ENCODE measurements at places on chromosomes 1 and 21.

GRCh38 chr1:90384193-90384592 lies 332.9 kb downstream of the BARHL2 start:
- no peak overlapping the region for H3K27ac ChIP-seq
- no peak overlapping the region for H3K4me3 ChIP-seq
- no peaks in the 10 kb centered on the region for H3K4me1 ChIP-seq
- DNase-seq = no peak

DNA sequence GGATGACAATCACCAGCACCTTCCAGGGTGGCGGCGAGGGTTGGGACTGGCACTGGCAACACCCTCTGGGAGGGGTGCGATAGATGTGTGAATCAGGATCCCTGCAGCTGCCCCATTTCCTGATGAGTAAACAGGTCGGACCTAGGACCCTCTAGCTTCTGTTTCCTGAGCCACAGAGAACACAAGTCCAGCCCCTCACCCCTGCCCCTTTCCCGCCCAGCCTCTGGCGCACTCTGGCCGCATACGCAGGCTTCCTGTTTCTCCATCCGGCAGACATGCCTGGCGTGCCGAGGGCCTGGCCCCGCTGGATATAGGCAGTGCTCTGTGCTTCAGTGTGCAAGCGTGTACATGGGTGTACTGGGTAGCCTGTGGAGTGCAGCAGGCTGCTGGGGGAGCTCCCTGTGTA lies 4.6 kb downstream of the PEAR1 start:
- no peaks in the 10 kb centered on the region for H3K36me3 ChIP-seq
- peaks cover 7% of the 10 kb centered on the region for H3K27me3 ChIP-seq
- H3K4me3 ChIP-seq = no peak overlapping the region
- no peak overlapping the region for H3K27ac ChIP-seq
- peaks cover 24% of the 10 kb centered on the region for H3K4me1 ChIP-seq

GRCh38 chr1:110485725-110486124 lies 33.2 kb downstream of the KCNA10 start:
- H3K4me3 ChIP-seq = no peak overlapping the region
- H3K27ac ChIP-seq = no peak overlapping the region
- no peaks in the 10 kb centered on the region for H3K27me3 ChIP-seq
- H3K36me3 ChIP-seq = no peaks in the 10 kb centered on the region
- DNase-seq = no peak
- H3K4me1 ChIP-seq = peaks cover 6% of the 10 kb centered on the region

- H3K4me3 ChIP-seq = no peak overlapping the region
- H3K27me3 ChIP-seq = no peaks in the 10 kb centered on the region
- no peaks in the 10 kb centered on the region for H3K4me1 ChIP-seq
- DNase-seq = no peak
- H3K36me3 ChIP-seq = no peaks in the 10 kb centered on the region
These were observed 117.2 kb downstream of the CNIH3 start for GRCh38 chr1:224733027-224733911.

GRCh38 chr1:186213225-186213607 lies 161.8 kb downstream of the TPR start:
- H3K27ac ChIP-seq = no peak overlapping the region
- no peaks in the 10 kb centered on the region for H3K27me3 ChIP-seq
- H3K4me1 ChIP-seq = no peaks in the 10 kb centered on the region
- no peaks in the 10 kb centered on the region for H3K36me3 ChIP-seq

- DNase-seq = peak; percentile 35
- no peaks in the 10 kb centered on the region for H3K27me3 ChIP-seq
- no peaks in the 10 kb centered on the region for H3K4me1 ChIP-seq
These were observed 21.1 kb downstream of the CLDN8 start for GRCh38 chr21:30194701-30195299.

DNA sequence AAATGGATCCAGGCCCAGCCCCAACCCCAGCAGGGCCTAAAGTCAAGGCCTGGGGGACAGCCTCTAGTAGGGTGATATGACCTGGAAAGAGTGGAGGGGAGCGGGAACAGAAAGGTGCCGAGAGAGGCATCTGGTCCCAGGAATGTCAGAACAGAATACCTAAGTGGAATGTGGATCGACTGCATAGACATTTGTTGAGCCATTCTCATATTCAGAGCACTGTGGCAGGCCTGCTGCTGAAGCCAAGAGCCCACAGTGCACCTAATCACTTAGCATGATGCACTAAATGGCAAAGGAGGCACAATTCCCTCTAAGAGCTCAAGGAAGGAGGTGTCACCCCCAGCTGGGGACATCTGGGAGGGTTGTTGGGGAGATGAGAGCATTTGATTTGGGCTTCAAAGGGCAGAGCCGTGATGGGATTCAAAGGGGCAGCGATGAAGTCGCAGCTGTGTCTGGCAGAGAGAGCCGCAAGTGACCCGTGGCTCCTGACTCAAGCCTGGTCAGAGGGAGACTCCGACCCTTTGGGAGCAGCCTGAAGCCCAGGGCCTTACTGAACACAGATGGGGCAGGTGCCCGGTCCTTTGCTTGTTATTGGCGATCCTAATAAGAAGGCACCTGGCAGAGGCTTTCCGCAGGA lies 8.6 kb upstream of the PKP1 start:
- H3K36me3 ChIP-seq = no peaks in the 10 kb centered on the region
- no peak overlapping the region for H3K27ac ChIP-seq
- H3K4me1 ChIP-seq = no peaks in the 10 kb centered on the region
- no peak for DNase-seq
- H3K27me3 ChIP-seq = peaks cover 23% of the 10 kb centered on the region

DNA sequence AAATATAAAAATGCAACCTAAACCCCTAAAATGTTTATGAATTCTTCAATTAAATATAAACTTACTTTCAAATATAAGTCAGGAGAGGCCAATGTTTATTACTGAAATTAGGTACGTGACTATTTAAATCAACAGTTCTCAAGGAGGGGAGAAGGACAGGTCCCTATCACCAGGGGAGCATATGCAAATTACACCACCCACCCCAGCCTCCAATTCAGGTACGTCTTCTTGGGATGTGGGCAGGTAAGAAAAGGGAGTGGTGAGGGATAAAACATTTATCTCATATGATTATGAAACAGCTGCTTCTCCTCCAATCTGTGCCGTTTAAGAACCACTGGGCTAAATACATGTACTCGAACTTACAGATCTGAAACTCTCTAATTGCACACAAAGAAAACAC lies 3.4 kb downstream of the COP1 start:
- no peak for DNase-seq
- no peaks in the 10 kb centered on the region for H3K27me3 ChIP-seq
- no peaks in the 10 kb centered on the region for H3K36me3 ChIP-seq
- peaks cover 5% of the 10 kb centered on the region for H3K4me1 ChIP-seq

DNA sequence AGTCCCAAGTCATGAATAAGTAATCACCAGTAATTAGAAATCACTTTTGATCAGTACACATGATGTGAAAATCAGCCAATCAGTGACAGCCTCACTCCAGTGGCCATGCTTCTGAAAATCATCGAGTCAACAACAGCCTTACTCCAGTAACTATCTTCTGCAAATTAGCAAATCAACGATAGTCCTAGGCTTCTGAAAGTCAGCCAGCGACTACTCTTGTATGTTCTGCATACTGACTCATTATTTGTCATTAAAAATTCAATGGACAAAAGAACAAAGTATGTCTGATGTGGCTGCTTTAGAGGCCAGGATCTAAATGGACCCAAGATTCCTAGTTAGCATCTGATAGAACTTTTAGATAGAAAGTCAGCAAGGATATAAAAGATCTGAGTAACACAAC lies 102.5 kb downstream of the GPR52 start:
- no peak overlapping the region for H3K4me3 ChIP-seq
- H3K27ac ChIP-seq = no peak overlapping the region
- DNase-seq = no peak
- no peaks in the 10 kb centered on the region for H3K4me1 ChIP-seq

DNA sequence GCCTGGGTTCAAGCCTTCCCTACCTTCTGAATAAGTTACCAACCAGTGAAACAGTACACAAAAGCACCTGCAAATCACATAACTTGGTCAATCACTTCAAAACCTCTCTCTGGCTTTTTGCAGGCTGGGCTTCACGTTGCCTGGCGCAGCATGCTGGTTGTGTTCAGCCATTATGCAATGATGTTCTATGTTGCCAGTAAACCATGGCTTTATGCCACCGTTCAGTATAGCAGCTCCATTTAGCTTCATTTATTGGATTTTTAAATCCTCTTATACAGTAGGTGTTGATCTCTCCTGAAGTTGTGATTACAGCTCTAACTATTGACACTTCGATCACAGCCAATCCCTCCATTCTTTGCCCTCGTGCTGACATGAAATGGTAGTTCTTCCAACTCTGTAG lies 233.6 kb upstream of the PTBP2 start:
- H3K27ac ChIP-seq = no peak overlapping the region
- no peak for DNase-seq
- peaks cover 11% of the 10 kb centered on the region for H3K4me1 ChIP-seq
- no peak overlapping the region for H3K4me3 ChIP-seq
- H3K36me3 ChIP-seq = no peaks in the 10 kb centered on the region

GRCh38 chr21:44929799-44930542 lies 9.3 kb upstream of the ITGB2 start:
- H3K27ac ChIP-seq = no peak overlapping the region
- H3K4me1 ChIP-seq = peaks cover 16% of the 10 kb centered on the region
- H3K4me3 ChIP-seq = no peak overlapping the region
- H3K27me3 ChIP-seq = peaks cover 87% of the 10 kb centered on the region
- no peaks in the 10 kb centered on the region for H3K36me3 ChIP-seq

- H3K4me3 ChIP-seq = no peak overlapping the region
- no peak overlapping the region for H3K27ac ChIP-seq
- no peaks in the 10 kb centered on the region for H3K4me1 ChIP-seq
These were observed 16.1 kb downstream of the PRR9 start for GRCh38 chr1:153233448-153233847.

DNA sequence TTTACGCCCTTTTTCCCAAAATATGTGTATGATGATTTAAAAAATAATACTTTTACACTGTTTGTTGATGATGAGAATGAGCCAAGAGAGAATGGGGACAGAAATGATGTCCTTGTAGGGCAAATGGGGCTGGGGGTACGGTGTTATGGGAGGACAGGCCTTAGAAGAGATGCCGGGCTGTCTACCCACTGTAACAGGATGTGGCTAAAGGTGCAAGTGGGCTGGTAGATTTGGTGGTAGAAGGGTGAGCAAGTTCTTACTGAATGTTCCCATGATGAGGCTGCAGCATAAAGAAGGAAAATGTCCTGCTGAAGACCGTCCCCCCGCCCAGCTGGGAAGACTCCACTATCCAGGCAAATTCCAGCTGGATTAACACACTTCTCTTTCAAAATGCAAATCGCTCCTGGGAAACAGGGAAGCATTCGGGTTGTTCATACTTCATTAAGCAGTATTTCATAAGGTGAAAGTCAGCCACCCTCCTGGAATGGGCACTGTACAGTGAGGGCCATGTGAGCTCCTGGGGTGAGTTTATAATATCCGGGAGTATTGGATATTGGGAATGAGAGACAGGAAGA lies 14.0 kb downstream of the GPA33 start:
- no peak for DNase-seq
- H3K4me3 ChIP-seq = no peak overlapping the region
- H3K36me3 ChIP-seq = no peaks in the 10 kb centered on the region
- no peaks in the 10 kb centered on the region for H3K27me3 ChIP-seq

DNA sequence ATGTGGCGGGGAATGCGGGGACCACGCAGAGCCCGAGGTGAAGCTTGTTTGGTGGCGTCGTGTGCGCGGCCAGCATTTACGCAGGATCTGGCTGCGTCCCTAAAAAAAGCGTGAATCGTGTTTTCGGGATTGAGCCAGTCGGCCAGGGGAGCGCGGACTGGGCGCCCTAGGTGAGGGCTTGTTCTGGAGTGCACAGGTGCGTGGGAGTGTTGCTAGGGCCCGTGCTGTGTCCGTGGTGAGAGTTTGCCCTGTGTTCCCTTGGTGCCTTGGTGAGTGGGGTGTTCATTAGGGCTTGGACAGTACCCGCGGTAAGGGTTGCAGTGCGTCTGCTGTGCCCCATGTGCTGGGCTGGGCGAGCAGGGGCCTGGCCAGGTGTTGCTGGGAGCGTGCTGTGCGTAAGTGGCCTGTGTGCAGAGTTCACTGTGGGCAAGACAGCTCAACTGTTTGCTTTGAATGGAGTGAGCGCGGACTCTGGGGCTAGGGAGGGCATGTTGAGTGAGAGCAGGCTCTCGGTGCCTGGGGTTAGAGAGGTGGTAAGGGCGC lies 673 bp downstream of the CD46 start:
- H3K27me3 ChIP-seq = no peaks in the 10 kb centered on the region
- DNase-seq = no peak
- H3K36me3 ChIP-seq = peaks cover 21% of the 10 kb centered on the region
- H3K4me1 ChIP-seq = peaks cover 6% of the 10 kb centered on the region
- H3K27ac ChIP-seq = peak overlapping the region; percentile 83

GRCh38 chr1:171357179-171357578 lies 43.2 kb downstream of the FMO4 start:
- no peaks in the 10 kb centered on the region for H3K4me1 ChIP-seq
- no peaks in the 10 kb centered on the region for H3K36me3 ChIP-seq
- H3K4me3 ChIP-seq = no peak overlapping the region
- DNase-seq = no peak

GRCh38 chr1:234481771-234482170 lies 2.8 kb upstream of the TARBP1 start:
- no peaks in the 10 kb centered on the region for H3K4me1 ChIP-seq
- no peaks in the 10 kb centered on the region for H3K36me3 ChIP-seq
- DNase-seq = no peak
- no peak overlapping the region for H3K4me3 ChIP-seq
- no peaks in the 10 kb centered on the region for H3K27me3 ChIP-seq

DNA sequence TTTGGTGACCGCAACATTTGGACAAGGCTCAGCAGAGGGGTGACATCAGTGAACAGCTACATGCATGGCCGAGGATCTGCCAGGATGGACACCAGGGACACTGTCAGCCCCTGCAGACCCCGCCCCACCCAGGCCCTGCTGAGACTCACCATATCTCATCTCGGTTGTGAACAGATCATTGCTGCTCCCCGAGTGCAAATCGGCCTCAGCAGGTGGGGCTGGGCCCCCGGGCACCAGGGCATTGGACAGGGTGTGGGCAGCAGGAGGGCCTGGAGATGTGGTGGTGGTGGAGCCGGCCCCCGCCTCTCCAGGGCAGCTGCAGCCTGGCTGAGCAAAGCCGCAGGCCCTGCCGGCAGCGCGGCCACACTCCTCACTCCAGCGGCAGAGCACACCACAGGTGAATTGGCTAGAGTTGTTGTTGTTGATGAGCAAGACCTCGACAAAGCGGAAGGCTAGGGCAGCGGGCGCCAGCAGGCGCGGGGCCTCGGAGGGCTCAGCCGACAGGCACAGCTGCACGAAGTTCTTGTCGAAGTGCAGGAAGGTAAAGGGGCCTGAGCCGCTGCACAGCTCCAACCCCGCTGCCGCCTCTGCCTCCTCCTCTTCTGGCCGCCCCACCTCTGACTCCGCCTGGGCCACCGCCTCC lies 8.2 kb downstream of the ADGRB2 start:
- no peaks in the 10 kb centered on the region for H3K27me3 ChIP-seq
- peaks cover 26% of the 10 kb centered on the region for H3K4me1 ChIP-seq
- DNase-seq = no peak
- no peak overlapping the region for H3K27ac ChIP-seq
- H3K36me3 ChIP-seq = no peaks in the 10 kb centered on the region
- no peak overlapping the region for H3K4me3 ChIP-seq

- DNase-seq = no peak
- H3K4me1 ChIP-seq = peaks cover 4% of the 10 kb centered on the region
- no peaks in the 10 kb centered on the region for H3K36me3 ChIP-seq
- H3K27ac ChIP-seq = no peak overlapping the region
These were observed 107.5 kb downstream of the HIVEP3 start for GRCh38 chr1:41811051-41811795.
